ENCODE measurements at places on chromosomes 1 and 21.

- H3K36me3 ChIP-seq: no peaks in the 10 kb centered on the region
- H3K4me3 ChIP-seq: no peak overlapping the region
- H3K27ac ChIP-seq: no peak overlapping the region
- H3K27me3 ChIP-seq: no peaks in the 10 kb centered on the region
These were observed 43.7 kb upstream of the ZNF281 start for GRCh38 chr1:200453553-200453905.

DNA sequence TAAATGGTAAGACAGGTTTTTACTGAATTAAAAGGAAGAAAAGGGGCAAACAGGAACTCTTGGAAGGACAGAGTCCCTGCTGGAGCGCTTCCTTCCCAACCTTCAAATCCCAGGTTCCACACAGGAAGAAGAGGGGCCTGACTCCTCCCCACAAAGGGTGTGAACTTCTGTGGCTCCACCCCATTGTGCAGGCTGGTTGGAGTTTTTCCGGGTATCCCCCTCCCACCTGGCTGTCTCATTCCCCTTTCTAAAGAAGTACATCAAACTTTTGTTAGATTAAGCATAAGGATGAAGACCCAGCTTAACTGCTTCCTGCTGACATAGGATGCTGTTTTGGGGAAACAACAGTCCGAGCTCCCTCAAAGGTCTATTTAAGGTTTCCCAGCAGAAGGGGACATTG, 187.7 kb downstream of the FCRL5 start:
- no peak for DNase-seq
- H3K4me1 ChIP-seq: no peaks in the 10 kb centered on the region
- H3K36me3 ChIP-seq: no peaks in the 10 kb centered on the region
- H3K27ac ChIP-seq: no peak overlapping the region
- no peak overlapping the region for H3K4me3 ChIP-seq
- H3K27me3 ChIP-seq: no peaks in the 10 kb centered on the region

GRCh38 chr21:42406866-42407265, 3.2 kb downstream of the UBASH3A start:
- no peaks in the 10 kb centered on the region for H3K36me3 ChIP-seq
- H3K27ac ChIP-seq: no peak overlapping the region
- H3K4me3 ChIP-seq: no peak overlapping the region

DNA sequence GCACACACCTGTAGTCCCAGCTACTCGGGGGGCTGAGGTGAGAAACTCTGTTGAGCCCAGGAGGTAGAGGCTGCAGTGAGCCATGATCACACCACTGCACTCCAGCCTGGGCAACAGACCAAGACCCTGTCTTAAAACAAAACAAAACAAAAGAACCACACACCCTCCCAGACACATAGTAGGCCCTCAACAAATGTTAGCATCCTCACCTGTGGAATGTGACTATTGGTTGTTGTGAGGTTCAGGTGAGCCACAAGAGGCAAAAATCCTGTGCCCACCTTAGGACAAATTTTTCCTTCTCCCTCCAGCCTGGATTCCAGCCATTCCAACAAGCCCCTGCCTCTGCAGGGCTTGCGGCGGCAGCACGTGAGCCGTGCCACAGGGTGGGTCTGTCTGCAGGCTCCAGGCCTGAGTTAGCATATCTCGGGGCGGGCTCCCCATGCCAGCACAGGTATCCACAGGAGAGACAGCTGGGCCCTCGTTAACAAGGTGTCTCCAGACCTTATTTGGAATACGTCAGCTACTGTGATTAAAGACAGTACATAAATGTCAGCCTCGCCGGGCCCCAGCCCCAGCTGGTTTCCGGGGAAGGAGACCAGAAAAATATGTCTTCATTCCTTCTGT, 17.4 kb downstream of the C1QB start:
- no peak overlapping the region for H3K27ac ChIP-seq
- DNase-seq: no peak
- no peaks in the 10 kb centered on the region for H3K36me3 ChIP-seq

GRCh38 chr1:21579791-21580190, 70.6 kb downstream of the ALPL start:
- peaks cover under 1% of the 10 kb centered on the region for H3K4me1 ChIP-seq
- no peak for DNase-seq
